B cell (primary cell): ENCODE measurements at places on chromosomes 12 and 14. TPM values are rescaled to one million over a fixed set of nuclear protein-coding genes. Genes with fewer than 3 reads are reported as not detected.

ABCD2 gene
- polyA plus RNA-seq = 0.29 and 0.43 TPM in 2 replicates

COX8C gene
- polyA plus RNA-seq = not detected in 2 replicates

ATL1 gene
- 1.1 and 2.9 TPM in 2 replicates for polyA plus RNA-seq

MARS1 gene
- polyA plus RNA-seq = 158 and 234 TPM in 2 replicates

CCER1 gene
- not detected in 2 replicates for polyA plus RNA-seq

SAV1 gene
- polyA plus RNA-seq = 22.4 and 28.3 TPM in 2 replicates

GPR84 gene
- 0.16 and 0.46 TPM in 2 replicates for polyA plus RNA-seq

MDGA2 gene
- polyA plus RNA-seq = not detected in 2 replicates
